ENCODE measurements at places on chromosomes 3 and 15. TPM values are rescaled to one million over a fixed set of nuclear protein-coding genes. Genes with fewer than 3 reads are reported as not detected.

DNA sequence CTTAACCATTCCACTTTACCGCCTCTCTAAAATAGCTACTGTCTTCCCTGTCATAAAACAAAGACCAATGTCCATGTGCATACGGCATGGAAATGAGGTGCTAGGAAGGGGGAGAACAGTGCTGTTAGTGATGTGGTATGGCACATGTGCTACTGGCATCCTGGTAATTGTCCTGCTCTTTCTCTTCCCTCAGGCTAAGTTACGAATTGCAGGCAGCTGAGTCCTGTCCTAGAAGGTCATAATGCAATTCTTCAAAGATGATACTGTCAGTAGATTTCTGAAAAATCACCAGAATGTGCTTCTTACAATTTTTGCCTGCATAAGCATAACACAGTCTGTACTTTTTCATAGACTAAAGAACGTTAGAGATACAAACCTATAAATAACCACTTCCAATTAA is 216.8 kb downstream of the RSL24D1 start:
- no peaks in the 10 kb centered on the region for H3K4me1 ChIP-seq
- DNase-seq = no peak
- no peaks in the 10 kb centered on the region for H3K27me3 ChIP-seq
- no peak overlapping the region for H3K4me3 ChIP-seq

GRCh38 chr3:32601722-32602121 is 31.1 kb upstream of the DYNC1LI1 start:
- no peaks in the 10 kb centered on the region for H3K36me3 ChIP-seq
- no peak overlapping the region for H3K4me3 ChIP-seq
- peaks cover 2% of the 10 kb centered on the region for H3K4me1 ChIP-seq
- H3K27me3 ChIP-seq = no peaks in the 10 kb centered on the region

GRCh38 chr15:43514241-43515057 is 3.0 kb upstream of the MAP1A start:
- peaks cover 24% of the 10 kb centered on the region for H3K4me1 ChIP-seq
- H3K4me3 ChIP-seq = no peak overlapping the region
- no peaks in the 10 kb centered on the region for H3K27me3 ChIP-seq
- peak; percentile 49 for DNase-seq

Gene HRH1
- polyA plus RNA-seq = 7.6 TPM

DNA sequence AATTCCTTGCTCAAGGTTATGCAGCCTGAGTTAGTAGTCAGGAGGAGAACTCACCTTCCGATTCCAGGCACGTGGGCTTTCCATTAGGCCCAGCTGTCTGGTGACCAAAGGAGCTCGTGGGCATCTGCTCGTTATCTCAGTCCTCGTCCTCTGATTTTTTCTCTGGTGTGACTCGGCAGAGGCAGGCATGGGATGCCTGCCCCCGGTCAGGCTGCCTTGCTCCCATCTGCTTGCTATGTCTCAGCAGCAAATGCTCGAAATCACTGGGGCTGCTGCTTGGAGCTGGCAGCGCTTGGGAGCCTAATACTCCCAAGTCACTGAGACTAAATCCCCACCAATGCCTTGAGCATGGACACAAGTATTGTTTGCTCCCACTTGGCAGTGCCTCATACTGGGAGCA is 84.5 kb upstream of the NMNAT3 start:
- DNase-seq = no peak
- H3K27ac ChIP-seq = no peak overlapping the region
- no peak overlapping the region for H3K4me3 ChIP-seq
- H3K4me1 ChIP-seq = no peaks in the 10 kb centered on the region
- H3K27me3 ChIP-seq = peaks cover 2% of the 10 kb centered on the region

- no peak for DNase-seq
- no peaks in the 10 kb centered on the region for H3K27me3 ChIP-seq
- no peaks in the 10 kb centered on the region for H3K36me3 ChIP-seq
- no peaks in the 10 kb centered on the region for H3K4me1 ChIP-seq
- H3K4me3 ChIP-seq = no peak overlapping the region
Observed at GRCh38 chr3:131432441-131432840, 50.9 kb downstream of the NUDT16 start.

DNA sequence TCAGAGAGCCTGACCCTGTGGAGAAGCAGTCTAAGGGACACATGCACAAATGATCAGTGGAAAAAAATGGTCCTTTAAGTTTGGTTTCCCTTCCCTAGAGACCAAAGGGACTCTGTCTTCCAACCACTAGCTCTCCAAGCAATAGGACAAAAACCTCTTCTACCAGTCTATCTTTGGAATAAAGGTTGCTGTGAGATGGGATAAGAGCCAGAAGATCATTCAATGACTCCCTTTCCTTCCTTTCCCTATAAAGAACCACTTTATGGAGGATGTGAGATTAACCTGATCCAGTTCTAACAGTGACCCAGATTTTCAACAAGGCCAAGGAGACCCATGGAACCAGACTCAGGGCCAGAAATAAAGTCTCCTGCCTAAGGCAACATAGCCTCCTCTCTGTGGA is 74.8 kb downstream of the DHX30 start:
- no peaks in the 10 kb centered on the region for H3K4me1 ChIP-seq
- H3K27ac ChIP-seq = no peak overlapping the region
- H3K27me3 ChIP-seq = no peaks in the 10 kb centered on the region
- H3K4me3 ChIP-seq = no peak overlapping the region
- peaks cover 32% of the 10 kb centered on the region for H3K36me3 ChIP-seq

Gene BDH1
- polyA plus RNA-seq = 4.0 TPM

DNA sequence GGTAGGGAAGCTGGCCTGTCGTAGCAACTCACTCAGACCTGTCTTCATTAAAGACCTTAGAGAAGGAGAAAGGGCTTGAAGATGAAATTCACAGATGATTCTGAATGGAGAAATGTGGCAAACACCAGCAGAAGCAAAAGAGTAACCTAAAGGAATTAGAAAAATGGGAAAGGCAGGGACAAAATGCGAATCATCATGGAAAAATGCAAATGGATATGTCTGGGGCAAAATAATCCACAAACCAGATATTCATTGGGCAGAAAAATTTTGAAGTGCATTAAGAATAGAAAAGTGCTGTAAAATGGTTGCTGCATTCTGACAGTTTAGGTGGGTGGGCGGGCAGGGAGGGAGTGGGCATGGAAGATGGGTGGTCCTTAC is 156.9 kb upstream of the RASGRP1 start:
- no peaks in the 10 kb centered on the region for H3K27me3 ChIP-seq
- H3K4me3 ChIP-seq = no peak overlapping the region
- peaks cover 11% of the 10 kb centered on the region for H3K4me1 ChIP-seq
- no peaks in the 10 kb centered on the region for H3K36me3 ChIP-seq

GRCh38 chr3:30320392-30320791 is 286.0 kb upstream of the TGFBR2 start:
- no peak overlapping the region for H3K4me3 ChIP-seq
- no peak for DNase-seq
- peaks cover 5% of the 10 kb centered on the region for H3K4me1 ChIP-seq
- no peaks in the 10 kb centered on the region for H3K36me3 ChIP-seq
- no peak overlapping the region for H3K27ac ChIP-seq

All from IMR-90 (cell line).